Right cardiac atrium (tissue), 5 donors: ENCODE measurements at places on chromosomes 1 and 21.

DNA sequence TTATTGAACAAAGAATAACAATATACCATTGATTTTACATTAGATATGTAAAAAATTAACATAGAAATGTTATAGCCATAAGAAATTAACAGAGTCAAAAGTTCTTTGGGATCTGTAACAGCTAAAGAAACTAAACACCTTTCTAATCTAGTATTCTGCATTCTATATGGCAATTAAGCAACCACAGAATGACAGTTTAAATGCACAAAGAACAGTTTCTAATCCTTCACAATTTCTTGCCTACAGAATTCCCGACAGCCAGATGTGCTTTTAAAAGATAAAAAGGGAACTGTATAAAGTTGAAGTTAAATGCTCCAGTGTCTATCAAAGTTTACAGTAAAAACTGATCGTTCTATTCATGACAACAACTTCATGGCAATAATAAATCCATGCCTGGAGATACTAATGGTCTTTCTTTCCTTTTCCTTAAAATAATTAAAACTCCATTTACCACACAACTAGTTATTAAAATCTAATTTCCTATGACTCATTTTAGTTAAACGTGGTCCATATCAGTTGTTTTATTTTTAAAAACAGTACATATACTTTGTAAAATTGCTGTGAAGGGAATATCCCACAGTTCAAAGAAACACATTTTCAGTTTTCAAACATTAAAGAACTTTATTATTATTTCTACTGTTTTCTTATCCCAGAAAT, 110.2 kb downstream of the EIF4G3 start:
- DNase-seq = no peak

DNA sequence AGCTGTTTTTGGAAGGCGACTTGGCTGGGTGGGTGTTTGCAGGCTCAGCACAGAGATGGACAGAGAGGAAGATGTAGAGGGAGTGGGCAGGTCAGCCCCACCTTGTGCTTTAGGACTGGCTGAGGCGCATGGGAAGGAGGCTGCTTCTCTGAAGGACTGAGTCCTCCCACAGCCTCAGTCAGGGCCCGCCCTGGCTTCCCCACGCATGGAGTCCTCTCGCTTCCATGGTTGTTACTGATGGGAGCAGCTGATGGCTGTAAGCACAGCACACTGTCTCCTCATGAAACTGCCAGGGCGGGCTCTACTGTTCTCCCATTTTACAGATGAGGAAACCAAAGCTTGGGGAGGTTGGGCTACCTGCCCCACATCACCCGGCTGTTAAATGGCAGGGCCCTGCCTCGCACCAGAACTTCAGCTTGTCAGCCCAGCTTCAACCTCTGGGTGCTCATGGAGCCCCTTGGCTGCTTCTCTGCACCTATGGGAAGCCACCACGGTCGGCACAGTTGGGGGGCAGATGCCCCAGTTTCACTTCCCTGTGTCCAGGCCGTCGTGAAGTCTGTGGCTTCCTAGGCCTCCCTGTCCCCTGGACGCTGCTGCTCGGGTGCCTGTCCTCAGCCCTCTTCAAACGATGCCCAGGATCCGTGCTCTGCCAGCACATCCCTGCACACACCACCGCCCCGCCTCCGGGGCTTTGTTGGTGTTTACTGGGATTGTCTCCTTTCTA, 2.4 kb downstream of the TMEM201 start:
- DNase-seq = peak; percentile 45

- no peak for DNase-seq
These were observed 14.7 kb upstream of the HMGB4 start for GRCh38 chr1:33849211-33849610.

DNA sequence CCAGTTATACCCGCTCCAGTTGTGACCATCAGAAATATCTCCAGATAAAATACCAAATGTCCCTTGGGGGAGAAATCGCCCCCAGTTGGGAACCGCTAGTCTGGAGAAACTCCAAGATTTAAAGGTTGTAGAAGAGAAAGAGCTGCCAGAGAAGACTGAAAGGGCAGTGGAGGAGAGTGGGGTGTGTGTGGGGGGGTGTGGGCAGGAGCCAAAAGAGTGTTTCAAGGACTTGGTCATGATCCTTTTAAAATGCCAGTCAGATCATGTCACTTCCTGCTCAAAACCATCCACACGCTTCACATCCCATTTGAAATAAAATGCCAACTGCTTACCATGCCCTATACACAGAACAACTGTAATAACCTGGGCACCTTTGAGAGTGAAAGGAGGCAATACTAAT, 3.4 kb upstream of the HEYL start:
- DNase-seq = no peak

- no peak for DNase-seq
These were observed 20.0 kb downstream of the PIK3CD start for GRCh38 chr1:9671377-9672140.

- DNase-seq = no peak
These were observed 954 bp downstream of the MARK1 start for GRCh38 chr1:220528679-220529501.

DNA sequence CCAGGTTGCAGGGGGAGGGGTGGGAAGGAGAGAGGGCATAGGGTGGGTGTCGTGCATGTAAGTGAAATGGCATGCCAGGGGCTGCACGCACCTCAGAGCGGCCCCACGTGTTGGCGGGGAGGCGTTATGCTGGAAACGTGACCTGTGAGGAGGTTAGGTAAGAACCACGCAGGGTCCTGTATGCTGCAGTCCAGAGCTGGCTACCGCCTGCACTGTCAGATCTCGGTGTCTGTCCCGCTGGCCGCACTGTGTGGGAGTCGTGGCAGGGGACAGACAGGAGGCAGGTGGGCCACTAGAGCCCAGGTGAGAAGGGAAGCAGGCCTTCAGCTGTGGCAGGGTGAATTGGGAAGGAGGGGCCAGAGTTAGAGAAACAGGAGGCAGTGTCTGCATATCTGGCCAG, 79.7 kb downstream of the GALNT2 start:
- DNase-seq = no peak

DNA sequence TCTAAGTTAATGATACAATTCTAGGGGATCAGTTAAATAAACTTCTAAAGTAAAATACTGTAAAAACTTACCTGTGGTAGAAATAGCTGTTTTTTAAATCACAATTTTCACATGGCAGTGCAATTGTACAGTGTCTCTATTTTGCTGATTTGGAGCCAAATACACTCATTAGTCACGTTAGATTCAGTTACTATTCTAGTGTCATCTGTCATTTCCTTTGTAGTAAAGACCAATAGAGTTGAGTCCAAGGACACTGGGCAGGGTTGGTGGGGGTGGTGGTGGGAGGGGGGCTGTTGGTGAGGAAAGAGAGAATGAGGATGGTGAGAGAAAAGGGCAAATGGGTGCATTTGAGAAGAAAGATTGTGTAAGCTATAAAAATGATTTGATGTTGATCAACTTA, 33.6 kb downstream of the CD55 start:
- no peak for DNase-seq

DNA sequence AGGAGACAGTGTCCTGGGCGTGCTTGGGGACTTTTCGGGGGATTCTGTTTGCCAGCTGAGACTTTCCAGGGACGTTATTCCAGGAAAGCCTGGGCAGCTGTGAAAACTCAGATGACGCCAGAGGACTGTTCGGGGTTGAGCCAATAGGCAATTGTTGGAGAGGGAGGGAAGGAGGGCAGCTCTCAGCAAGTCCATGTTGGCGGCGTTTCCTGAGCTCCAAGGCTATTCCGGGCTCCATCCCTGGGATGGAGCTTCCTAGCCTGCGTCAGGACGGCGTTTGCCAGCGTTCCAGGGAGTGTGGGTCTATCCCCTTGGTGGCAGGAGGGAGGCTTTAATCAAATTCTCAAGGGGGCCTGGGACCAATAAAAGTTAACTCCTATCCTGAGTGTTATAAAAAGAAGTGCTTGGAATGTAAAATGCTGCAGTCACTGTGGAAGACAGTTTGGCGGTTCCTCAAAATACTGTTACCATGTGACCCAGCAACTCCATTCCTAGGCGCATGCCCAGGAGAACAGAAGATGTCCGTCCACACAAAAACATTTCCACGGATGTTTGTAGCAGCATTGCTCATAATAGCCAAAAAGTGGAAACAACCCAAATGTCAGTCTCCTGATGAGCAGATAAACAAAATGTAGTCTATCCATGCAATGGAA, 15.2 kb downstream of the SLC27A3 start:
- peak; percentile 94 for DNase-seq

DNA sequence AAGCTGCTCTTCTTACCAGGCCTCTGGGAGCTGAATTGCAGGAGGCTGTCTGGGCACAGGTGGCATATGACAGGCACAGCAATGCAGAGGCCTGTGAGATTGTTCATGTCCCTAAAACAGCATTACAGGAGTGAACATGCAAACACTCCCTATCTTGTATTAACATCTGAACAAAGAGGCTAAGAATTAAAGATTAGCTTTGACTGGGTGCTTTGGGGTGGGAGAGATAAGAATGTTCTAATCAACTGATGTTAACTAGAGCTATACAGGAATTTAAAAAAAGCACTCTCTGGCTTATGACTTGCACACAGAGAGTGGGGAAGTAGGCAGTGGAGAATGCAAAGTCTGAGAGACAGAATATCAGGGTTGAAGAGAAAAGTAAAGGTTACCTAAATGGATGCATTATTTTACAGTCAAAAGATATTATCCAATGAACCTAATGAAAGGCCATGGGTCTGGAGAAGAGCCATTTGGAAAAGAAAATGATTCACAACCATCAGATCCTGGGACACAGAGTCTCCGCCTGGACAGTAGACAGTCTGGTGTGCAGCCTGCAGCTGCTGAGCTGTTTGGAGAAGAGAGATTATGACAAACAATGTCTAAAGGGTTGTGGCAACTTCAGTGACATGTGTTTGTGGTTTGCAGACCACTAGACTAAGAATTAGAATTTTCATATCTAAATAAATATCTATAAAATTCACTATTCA, 20.2 kb downstream of the DPT start:
- DNase-seq = no peak

DNA sequence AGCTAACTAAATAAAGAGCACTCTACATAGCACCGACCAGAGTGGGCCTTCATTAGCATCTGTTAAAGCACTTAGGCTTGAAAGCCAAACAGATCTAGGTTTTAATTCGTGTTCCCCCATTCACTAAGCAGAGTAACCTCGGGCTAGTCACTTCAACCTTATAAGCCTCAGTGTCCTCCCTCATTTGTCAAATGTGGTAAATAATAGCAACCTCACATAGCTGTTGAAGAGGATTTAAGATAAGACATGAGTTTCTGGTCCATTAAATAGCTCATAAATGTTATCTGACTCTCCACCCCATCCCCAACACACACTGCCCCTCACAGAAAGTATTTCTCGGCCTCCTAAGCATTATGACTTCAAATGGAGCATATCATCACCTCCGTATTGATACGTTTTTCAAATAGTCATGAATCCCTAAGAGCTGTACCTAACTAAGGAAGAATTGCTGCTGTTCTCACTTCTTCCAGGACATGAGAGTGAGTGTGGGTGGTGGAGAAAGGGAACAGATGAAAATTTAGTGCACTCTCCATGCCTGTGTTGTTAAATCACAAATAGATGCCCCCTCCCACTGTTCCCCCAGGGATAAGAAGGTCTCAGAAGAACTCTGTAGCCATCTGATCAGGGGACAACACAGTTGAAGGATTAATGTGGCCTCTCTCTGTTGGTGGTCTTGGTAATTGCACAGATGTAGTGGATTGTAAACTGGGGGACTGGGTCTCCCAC, 47.6 kb downstream of the PLPP3 start:
- no peak for DNase-seq

- no peak for DNase-seq
These were observed 60.3 kb downstream of the SLC45A1 start for GRCh38 chr1:8378178-8378577.
